ENCODE measurements at places on chromosomes 13 and 19.

DNA sequence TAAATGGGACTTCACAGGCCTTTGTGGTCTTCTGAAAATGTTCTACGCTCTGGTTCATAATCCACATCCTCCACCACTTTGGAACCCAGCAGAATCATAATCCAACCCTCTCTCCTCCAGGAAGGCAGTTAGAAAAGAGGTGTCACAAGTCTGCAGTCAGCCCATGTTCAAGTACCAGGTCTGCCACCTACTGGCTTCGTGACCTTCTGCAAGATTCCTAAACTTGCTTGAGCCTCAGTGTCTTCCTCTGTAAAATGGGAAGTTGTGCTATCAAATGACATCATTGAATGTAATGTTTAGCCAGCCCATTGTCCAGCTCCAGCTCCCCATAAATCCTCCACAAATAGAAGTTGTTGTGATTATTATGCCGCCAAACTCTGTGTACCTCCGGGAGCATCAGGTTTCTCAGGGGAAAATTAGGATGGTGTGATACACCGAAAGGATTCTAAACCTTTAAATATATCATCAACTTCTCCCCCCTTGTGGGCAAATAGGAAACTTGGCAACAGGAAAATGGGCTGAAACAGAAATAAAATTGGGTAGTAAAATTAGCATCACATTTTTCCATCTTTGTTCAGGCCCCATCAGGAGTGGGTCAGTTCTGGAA lies 109.7 kb downstream of the NUFIP1 start:
- DNase-seq = no peak

GRCh38 chr19:7840629-7841028 lies 10.6 kb downstream of the EVI5L start:
- DNase-seq = no peak

DNA sequence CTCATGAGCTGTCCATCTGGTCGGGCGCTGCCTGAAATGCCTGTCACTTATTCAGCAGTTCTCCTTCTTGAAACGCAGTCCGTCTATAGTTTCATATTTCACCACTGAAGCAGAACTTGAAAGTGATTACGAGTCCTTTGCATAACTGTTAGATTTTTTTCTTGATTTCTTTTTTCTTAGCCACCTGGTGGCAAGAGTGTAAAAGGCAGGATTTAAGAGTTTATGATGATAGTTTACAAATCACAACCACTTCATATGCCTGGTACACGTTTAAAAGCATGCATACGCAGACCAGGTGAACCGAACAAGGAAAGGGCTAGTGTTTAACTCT lies 45.8 kb downstream of the GGACT start:
- DNase-seq = no peak

DNA sequence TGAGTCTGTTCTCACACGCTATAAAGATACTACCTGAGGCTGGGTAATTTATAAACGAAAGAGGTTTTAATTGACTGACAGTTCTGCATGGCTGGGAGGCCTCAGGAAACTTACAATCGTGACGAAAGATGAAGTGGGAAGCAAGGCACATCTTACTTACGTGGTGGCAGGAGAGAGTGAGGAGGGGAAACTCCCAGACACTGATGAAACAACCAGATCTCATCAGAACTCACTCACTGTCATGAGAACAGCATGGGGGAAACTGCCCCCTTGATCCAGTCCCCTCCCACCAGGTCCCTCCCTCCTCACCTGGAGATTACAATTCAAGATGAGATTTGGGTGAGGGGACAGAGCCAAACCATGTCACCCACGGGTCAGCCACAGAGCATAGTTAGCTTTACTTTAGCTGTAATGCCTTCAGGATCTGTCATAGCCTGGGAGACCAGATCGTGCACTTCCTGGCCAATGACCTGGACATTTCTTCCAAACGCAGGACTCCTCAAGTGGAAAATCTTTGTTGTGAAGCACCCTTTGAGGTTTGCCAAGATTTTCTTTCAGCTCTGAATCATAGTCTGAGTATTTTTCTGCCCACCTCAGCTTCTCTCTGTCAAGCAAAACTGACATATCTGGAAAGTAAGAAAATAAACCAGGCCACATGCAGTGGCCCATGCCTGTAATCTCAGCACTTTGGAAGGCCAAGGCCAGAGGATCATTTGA lies 25.2 kb upstream of the HIF3A start:
- DNase-seq = no peak

- no peak for DNase-seq
Measured at GRCh38 chr19:50434525-50434924, 1.8 kb downstream of the MYBPC2 start.

GRCh38 chr13:39490136-39490535 lies 112.9 kb downstream of the LHFPL6 start:
- no peak for DNase-seq

DNA sequence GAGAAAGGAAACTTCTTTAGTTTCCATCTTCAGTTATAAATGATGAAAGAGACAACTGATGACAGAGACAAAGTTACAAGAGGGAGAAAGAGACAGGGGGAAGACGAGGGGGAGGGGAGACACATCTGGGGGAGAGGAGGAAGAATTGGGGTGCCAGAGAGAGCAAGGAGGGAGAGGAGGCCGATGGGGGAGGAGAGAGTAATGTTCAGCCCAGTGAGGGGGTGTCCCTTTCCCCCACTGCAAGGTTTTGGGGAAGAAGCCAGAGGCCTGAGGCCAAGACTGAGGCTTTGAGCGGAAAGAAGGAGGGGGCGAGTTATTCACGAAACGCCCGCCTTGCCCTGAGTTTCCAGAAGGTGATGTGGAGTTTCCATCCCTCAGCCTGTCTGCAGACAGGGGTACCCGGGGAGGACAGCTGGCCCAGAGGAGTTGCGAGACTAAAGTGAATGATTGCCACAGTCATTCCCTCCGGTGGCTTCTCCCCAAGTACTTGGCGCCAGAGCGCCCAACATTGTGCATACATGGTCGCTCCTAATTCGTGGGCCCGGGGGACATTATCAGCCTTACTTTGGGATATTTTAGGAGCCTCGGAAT lies 558 bp upstream of the PPAN start:
- peak; percentile 72 for DNase-seq

- no peak for DNase-seq
Measured at GRCh38 chr13:40494513-40494912, 171.9 kb downstream of the FOXO1 start.

- DNase-seq = peak; percentile 56
Measured at GRCh38 chr19:50803633-50804419, 13.6 kb downstream of the ACP4 start.

DNA sequence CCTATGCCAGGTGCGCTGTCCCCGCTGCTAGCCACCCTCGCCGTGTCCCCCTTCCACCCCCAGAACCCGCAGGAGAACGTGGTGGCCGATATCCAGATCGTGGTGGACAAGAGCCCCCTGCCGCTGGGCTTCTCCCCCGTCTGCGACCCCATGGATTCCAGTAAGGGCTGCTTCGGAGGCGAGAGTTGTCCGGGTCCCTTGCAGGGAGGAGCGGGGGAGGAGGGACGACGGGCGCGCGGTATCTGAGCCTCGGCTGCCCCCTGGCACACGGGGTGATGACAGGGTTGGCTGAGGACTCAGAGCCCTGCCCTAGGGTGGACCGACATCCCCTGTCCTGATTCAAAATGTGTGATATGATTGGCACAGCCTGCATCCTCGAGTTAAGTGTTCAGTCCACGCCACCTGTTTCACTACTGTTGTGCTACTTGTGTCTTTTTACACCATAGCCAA lies 653 bp downstream of the MVB12A start:
- DNase-seq = peak; percentile 31

DNA sequence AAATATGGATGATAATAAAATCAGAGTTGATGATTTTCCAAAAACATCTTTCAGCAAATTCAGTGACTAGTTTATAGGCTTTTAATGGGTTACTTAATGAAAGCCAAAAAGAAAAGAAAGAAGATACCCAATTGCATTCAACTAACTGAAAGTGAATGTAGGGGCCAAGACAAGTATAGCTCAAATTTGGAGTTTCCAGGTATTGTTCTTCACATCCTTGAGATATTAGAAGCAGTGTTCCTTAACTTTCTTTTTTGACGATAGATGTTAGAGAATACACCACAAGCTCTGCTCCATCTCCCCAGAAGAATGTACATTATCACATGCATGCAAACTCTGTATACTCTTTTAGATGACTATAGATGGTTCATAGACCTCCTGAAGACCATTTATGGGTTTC lies 43.6 kb downstream of the PDS5B start:
- no peak for DNase-seq

GRCh38 chr19:35818445-35818844 lies 5.8 kb upstream of the PRODH2 start:
- no peak for DNase-seq

GRCh38 chr19:10393137-10393536 lies 10.2 kb downstream of the CDC37 start:
- DNase-seq = no peak

DNA sequence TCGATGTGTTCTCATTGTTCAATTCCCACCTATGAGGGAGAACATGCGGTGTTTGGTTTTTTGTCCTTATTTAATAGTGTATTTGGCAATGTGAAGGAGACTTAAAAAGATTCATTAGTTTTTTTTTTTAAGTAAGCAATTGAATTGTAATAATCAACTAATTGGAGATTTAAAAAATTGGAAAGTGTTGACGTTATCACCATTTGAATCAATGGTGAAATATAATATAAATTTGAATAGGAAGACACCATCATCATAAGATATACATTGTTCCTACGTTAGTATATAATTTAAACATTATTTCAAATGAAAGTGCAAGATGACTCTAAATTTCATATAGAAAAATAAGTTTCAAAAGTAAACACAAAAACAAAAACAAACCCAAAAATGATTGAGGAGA lies 2858.1 kb upstream of the PCDH20 start:
- DNase-seq = no peak

DNA sequence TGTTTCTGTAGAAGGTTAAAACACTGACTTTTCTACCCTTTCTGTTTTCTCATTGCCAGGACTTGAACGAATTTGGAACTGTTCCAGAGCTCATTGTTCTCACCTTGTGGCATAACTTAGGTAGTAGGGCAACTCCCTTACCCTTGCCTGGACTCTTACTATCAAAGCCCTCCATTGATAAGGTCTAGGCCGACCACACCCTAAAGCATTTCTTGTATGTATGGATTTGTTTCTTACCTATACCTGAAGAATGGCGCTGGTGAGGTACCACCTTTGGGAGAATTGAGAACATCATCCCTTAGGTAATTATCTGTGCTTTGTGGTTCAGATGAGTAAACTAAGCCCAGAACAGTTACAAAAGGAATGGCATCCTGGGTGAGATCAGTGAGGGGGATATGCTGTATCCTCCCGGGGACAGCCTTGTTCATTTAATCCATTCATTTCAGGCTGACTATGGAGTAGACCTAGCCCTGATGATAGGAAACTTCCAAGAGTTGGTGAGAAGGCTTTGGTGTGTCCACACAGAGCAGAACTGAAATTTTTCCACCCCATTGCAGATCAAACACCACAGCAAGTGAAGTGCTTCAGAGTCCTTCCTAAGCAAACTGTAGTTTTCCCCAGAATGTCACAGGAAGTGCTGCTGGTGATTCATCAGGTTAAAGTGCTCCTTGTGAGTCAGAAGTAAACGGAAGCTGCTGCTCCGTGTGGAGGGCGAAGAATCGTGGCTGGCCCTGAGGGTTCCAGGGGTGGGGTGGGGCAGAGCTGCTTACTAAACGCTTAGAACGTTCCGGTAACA lies 113.0 kb downstream of the TEX26 start:
- peak; percentile 76 for DNase-seq

DNA sequence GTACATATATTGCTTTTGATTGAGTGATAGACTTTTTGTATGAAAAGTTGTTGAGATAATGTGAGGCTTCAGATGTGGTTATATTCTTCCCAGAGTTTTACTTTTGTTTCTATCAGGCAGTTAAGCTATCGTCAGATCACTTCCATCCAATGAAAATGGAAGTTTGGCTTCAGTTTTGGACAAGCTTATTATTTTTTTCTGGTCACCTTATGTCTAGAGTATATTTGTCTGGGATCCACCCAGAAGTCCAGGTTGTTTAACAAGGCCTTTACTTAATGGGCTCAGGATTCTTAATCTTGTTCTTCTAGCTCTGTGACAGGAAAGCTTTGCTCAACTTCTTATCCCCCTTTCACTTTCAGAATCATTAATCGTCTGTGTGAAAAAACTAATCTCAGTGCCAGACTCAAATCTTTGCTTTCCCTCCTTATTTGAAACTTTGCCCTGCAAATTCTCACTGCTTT lies 150.9 kb downstream of the PDS5B start:
- no peak for DNase-seq

DNA sequence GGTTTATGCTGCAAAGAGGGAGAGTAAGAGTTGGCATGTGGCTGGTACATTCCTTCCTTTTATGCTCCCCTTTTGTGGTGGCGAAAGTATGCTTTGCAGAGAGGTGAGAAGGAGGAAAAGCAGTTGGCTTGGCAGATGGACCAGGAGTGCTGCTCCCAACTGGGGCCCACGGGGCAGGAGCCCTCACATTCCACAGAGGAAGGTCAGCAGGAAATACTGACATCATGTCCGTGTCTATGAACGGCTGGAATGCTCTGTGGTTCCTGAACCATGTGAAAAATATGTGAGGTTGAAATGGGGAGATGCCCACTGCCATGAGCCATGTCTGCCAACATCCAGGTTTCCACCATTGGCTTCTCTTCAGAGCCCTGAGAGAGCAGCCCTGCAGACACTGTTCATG lies 33.3 kb upstream of the GAS6 start:
- DNase-seq = no peak

- no peak for DNase-seq
Measured at GRCh38 chr13:31199527-31199848, 287 bp upstream of the B3GLCT start.

GRCh38 chr19:58279925-58280316 lies 1.2 kb downstream of the ZNF8 start:
- DNase-seq = no peak

DNA sequence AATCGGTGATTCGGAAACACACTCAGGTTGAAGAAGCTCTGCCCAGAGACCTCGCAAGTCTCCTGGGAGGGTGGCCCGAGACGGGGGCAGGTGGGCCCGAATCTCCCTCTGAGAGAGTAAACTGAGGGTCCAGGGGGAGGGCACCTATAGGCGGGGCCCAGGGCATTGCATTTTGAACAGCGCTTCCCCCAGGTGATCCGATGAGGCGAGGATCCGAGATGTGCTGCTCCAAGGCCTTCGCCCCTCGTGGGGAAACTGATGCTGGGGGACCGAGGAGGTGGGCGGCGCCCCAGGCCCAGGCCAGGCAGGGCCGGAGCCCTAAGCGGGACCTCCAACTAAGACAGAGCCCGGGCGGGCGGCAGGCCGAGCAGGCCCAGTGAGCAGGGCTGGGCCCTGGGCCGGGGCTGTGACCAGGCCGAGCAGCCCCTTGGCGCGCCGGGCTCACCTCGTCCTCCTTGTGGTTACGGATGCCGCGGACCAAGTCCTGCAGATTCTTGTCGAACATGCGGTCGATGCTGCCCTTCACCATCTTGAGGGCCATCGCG lies 500 bp downstream of the AP3D1 start:
- DNase-seq = peak; percentile 26
